CD4-positive, alpha-beta T cell treated with Interleukin-2 at 100 ng/mL for 4 hours (primary cell): ENCODE measurements at places on chromosomes 6 and 20.

DNA sequence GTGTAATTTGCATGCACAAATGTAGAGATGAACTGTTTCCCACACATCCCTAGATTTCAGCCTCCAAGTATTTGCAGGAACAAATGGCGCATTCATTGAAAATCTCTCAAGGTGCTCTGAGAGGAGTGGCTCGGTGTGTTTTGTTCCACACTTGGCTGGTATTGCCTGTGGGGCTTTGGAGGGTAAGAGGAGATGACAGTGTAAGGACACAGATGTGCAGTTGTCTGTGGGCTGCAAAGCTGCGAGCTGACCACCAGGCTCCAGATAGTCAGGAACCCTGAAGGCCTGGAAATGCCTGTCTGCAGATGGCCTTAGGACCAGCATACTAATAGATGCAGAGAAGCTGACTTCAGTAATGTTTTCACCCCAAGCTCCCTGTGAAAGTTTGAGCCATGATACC, 57.7 kb upstream of the PBOV1 start:
- DNase-seq: no peak

DNA sequence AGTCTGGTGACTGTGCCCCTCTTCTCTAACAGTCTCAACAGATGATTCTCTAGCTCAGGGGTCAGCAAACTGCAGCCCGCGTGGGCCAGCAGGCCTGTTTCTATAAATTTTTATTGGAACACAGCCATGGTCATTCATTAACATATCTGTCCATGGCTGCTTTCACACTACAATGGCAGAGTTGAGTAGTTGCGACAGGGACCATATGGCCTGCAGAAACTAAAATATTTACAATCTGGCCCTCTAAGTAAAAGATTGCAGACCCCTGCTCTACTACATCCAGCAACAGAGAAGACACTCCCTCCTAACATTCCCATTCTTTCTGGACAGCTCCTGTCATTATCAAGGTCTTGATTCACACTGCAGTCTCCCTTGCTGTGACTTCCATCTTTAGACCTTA, 45.2 kb downstream of the PLAGL2 start:
- no peak for DNase-seq

DNA sequence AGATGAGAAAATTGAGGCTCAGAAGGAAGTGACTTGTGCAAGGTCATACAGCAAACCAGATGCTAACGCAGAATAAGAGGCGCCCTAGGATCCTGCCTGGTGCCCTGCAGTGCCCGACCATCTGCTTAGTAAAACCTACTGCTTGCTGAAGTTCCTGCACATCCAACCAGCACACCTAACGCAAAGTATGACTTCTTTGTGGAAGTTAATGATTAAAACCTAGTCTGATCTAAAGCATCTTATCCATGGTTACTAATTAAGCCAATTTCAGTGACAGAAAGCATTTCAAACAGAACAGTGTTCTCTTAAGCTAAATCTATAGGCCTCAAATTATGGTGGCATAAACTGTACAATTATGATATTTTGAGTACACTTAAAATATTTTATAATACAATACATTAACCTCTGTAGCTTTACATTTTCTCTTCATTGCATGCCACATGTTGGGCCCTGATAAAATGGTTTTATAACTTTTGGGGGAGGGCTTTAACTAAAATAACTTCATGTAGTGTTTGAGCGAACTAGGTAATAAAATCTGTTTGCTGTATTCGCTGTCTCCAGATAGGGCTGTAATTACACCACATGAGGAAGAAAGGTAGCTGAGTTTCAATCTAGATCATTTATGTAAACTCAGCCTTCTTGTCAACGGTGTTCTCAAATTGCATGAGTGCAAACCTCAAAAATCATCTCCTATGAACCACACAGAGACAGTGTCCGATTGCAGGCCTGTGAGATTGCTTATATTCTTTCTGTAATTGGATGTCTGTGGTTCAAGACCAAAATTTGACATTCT, 37.5 kb upstream of the BEND3 start:
- no peak for DNase-seq

- peak; percentile 9 for DNase-seq
Measured at GRCh38 chr6:15623276-15624116, 39.3 kb downstream of the DTNBP1 start.

DNA sequence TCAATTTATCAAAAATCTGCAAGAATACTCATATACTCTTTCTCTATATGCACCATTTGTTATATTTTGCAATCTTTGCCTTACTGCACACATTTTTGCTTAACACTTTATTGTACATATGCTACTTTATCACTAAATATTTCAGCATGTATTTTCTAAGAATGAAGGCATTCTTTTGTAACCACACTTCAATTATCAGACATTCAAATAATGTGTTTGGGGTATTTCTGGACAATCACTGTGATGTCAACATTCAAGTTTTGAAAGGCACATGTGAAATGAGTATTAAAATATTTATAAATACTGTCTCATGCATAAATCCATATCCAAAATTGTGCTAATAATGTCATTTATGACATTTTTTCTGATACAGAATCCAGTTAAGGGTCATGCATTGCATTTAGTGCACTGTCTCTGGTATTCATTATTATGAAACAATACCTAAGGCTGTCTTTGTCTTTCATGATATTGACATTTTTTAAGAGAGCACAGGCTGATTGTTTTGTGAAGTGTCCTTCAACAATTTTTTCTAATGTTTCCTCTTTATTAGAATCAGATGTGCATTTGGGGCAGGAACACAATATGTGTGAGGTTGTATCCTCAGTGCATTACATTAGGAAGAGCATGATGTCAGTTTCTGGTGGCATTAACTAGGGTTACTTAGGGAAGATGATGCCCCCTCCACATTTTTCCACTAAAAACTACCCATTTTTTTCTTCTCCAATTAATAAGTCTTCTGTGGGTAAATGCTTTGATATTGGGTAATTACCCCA, 105.7 kb downstream of the MTFR2 start:
- DNase-seq: no peak

DNA sequence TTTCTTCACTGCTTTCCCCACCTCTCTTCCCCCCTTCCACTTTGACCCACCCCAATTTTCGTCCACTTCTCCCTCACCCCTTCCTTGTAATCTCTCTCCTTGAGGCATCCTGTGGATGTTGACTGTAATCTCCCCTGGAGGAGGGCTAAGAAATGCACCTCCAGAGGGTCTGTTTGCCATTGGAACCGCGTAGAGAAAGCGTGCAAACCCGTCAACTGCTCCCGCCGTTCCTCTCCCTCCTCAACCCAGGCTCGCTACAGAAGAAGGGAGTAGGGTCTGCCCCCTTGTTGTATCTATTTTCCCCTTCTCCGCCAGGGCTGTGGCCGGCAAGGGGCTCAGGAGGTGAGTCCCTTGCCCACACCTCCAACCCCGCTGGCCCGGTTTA, 502 bp upstream of the HTR1E start:
- no peak for DNase-seq

DNA sequence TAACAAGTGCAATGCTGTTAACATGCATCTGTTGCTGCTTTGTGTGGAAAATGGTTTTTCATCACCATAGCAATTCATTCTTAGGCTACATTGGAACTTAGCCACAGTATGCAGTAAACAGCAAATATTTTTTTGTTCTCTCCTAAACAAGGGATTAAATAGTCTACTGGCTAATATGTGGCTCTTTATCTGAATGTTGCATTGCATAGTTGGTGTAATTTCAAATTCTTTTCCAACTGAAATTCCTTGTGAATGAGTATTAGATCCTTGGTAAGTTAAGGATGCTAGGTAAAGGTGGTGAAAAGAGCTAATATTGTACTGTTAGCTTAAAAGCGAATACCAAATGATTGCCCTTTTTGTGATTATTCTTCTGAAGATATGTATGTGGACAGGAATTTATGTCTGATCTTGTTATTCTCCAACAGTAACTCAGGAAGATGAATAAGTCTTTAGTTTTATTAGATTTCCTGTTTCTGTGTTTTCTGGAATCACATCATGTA, 958 bp downstream of the MLIP start:
- DNase-seq: no peak

- DNase-seq: peak; percentile 11
Measured at GRCh38 chr20:6074145-6074561, 20.3 kb upstream of the LRRN4 start.

- no peak for DNase-seq
Measured at GRCh38 chr6:106381881-106382280, 21.4 kb downstream of the CRYBG1 start.

- DNase-seq: no peak
Measured at GRCh38 chr6:105080279-105080678, 99.5 kb downstream of the POPDC3 start.

- no peak for DNase-seq
Measured at GRCh38 chr6:89007209-89008000, 44.0 kb upstream of the RNGTT start.

DNA sequence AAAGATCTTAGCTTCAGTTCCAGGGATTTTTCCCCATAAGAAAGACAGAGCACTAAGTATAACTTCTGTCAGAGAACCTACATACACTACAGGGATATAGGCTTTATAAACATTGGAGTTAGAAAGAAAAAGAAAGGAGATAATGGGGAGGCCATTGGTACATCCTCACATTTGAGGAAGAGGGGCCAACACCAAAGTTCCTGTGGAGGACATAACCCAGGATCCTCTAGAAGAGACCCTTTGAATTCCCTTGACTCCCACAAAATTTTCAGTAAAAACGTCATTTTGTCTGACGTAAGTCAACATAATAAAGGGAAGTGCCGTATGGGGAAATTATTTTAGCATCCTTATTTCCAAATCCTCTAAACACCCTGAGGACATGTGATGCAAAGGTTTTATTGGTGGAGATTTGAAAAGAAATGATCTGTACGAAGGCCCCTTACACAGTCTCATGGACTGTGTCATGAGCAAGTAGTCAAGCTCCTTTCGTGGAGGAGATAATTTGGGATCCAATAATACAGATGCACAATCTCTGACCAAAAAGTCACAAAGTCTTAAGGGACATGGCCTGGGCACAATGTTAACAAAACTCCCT, 33.2 kb downstream of the HLA-DRA start:
- DNase-seq: no peak

GRCh38 chr20:54070187-54070987, at the start of gene BCAS1:
Gene BCAS1 (minus strand): TSS chr20:54070594. CDS start chr20:54058718, 11,876 bp downstream.
- no peak for DNase-seq

- peak; percentile 49 for DNase-seq
Measured at GRCh38 chr20:45368221-45368980, 5.4 kb downstream of the SYS1 start.

GRCh38 chr20:34033903-34034302, 40.2 kb downstream of the RALY start:
- no peak for DNase-seq

DNA sequence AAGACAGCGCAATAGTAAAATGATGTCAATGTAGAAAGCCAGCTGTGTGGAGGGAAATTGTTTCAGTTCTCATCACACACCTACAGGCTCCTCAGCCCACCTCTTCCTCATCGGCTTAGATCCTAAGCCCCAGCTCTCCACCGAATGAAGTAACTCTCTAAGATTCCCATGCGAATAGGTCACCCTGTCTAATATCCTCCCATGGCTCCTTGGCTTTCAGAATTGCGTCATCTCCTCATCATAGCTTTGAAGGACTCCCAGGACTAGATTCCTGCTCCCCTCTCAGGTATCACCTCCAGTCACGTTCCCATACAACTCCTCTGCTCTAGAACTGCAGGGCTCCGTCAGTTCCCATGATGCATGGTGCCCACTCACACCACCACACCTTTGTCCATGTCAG, 16.2 kb upstream of the SLC22A16 start:
- no peak for DNase-seq

DNA sequence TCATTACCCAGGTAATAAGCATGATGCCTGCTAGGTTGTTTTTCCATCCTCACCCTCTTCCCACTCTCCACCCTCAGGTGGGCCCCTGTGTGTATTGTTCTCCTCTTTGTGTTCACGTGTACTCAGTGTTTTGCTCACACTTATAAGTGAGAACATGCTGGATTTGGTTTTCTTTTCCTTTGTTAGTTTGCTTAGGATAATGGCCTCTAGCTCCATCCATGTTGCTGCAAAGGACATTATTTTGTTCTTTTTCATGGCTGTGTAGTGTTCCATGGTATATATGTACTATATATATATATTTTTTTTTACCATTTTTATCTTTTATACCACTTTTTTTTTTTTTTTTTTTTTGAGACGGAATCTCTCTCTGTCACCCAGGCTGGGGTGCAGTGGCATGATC, 71.9 kb downstream of the RSPH3 start:
- DNase-seq: no peak

- no peak for DNase-seq
Measured at GRCh38 chr6:145003145-145003544, 718.0 kb downstream of the UTRN start.

DNA sequence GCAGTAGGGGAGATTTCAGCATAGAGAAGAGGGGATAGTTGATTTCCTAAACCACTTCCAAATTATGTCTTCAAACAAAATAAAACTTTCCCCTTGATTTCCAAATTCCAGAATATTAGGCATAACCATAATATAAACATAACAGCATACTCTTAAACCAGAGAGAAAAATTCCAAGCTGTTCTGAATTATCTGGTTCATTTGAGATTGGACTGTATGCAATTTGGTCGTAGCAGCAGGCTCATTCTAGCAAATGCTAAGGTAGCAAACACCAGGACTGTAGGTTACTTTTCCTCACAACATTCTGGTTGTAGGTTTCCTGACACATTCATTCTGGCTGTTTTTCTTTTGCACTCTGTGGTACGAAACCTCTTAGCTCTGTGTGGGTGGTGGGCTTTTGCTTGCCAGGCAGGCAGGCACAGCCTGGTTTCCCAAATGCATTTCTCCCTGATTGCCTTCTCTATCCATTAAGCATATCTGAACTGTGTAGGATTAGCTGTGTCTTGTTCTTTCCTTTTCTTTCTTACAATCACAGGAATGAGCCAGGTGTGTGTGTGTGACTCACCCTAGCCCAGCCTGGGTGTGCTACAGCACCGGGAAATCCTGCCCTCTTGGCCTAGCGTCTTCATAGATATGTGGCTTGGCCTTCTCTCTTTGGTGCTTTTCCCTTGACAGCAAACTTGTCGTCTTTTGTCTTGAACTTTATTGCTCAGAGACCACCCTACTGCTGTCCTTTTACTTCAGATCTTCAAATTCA, 77.1 kb downstream of the JARID2 start:
- no peak for DNase-seq

DNA sequence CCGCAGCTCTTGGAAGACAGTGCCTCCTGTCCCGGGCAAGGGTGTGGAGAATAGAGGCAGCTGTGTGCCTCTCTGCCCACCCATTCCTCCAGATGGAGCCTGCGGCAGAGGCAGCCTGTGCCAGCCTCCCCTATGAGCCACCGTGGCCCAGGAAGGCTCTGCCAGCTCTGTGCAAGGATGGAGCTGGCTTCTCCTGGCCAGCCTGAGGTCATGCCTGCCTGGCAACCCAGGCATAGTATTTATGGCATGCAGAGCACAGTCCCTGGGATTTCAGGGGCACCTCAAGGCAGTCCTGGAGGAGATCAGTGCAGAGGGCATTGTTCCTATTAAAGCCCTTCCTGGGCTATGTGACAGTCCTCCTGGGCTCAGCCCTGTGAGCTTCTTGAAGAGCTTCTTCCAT, 1.5 kb downstream of the EPB41L1 start:
- DNase-seq: no peak
